CD4-positive, alpha-beta T cell treated with Interleukin-10 for 1 hour (primary cell): ENCODE measurements at places on chromosomes 7 and 10.

DNA sequence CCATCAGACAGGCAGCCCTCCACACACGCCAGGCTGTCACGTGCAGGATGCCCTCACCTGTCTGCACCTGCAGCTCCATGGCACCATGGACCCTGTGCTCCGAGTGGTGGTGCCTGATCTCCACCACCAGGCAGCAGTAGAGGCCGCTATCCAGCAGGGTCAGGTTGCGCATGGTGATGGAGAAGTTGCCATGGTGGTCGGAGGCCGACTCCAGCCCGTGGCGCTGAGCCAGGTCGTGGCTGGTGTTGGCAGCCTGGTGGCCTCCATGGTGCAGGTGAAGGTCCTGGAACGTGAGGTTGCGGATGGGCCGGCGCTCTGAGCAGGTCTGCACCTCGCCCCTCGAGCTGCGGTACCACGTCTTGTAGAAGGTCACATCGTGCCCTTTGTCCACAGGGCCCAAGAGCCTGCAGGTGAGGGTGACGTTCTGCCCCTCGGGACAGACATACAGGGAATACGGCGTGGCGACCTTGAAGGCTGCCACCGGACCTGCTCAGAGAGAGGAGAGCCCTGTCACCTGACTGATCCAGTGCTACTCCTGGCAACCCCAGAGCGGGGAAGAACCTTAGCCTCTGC, 11.7 kb downstream of the VSIR start:
- no peak for DNase-seq

GRCh38 chr7:55363386-55364170, 1.6 kb upstream of the LANCL2 start:
- DNase-seq, result no peak

- DNase-seq, result no peak
Measured at GRCh38 chr7:131829947-131830558, 273.6 kb upstream of the PODXL start.

- DNase-seq, result no peak
Measured at GRCh38 chr7:47407136-47407535, 174.8 kb downstream of the TNS3 start.

GRCh38 chr7:139647085-139647484, 123.6 kb downstream of the CLEC2L start:
- no peak for DNase-seq

- no peak for DNase-seq
Measured at GRCh38 chr10:99123851-99124250, 111.8 kb downstream of the HPSE2 start.

DNA sequence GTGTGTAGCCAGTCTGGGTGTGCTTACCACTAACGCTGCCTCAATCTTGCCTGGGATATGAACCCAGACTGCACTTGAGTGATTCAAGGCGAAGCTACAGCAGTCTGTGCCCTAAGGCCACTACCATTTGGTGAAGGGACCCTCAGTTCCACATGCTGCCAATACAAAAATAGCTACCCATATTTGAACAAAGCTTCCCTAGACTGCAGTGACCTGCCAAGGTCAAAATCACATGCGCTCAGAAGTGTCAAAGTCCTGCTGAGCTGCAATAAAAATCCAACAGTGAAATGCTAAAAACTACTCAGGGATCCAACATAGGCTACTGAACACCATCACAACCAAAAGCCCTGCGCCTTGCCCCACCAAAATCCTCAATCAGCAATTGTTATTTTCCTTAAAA, 472.3 kb upstream of the VSTM2A start:
- no peak for DNase-seq

GRCh38 chr7:152617056-152617455, 58.9 kb downstream of the XRCC2 start:
- DNase-seq, result no peak

DNA sequence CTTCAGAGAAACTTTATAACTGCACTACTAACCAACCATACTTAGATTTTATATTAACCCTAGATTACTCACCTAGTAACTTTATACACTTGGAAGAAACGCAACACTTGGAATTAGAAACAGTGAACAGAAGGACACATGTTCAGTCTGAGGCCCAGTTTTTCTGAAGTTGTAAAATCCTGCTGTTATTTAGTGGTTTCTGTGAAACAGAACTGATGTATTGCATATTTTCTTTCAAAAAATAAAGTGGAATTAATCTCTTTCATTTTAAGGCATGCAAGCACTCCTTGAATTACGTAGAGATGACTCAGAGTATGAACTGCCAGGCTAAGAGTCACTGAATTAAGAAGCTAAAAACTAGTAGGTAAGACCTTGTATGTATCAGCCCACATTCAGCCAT, 215.8 kb downstream of the SKAP2 start:
- no peak for DNase-seq
